Left lung (tissue), 14 donors: ENCODE measurements at places on chromosomes 6 and 20. TPM values are rescaled to one million over a fixed set of nuclear protein-coding genes. Genes with fewer than 3 reads are reported as not detected.

GRCh38 chr6:12791371-12791770 is 74.8 kb downstream of the PHACTR1 start:
- no peak for DNase-seq

- no peak for DNase-seq
Measured at GRCh38 chr6:75266716-75267291, 17.8 kb downstream of the TMEM30A start.

DNA sequence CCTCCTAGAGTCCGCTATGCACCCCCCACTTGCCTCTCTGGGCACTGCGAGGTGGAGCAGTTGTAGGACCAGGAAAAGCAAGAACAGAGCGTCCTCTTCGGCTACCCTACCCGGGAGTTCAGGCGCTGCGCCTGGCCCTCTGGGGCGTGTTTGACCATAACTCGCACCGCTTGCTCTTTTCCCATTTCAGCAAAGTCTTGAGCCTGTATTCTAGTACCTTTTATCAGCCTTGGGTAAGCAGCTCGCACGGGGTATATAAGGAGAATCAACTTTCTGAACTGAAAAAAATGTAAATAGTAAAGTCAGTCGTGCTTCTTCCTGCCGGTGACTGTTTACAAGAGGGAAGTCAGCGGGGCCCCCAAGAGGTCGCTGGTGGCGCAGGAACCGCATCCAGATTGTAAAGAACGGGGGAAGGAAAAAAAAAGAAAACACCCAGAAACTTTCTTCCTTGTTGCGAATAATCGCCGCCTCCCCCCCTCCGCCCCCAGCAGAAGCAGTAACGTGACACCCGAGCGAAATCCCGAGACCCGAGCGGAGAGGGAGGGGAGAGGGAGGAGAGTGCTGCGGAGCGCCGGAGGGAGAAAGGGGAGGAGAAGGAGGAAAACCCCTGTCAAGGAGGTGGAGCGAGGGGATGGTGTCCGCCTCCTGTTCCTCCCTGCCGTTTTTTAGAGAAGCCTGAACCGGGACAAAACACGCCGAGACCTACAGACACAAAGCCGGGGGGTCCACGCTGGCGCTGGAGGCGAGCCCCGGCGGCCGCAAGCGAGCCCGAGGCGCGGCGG is at the start of gene UST:
UST (plus strand) TSS at position 668 of the 782 bp plus-strand sequence. CDS start 401 bp downstream, outside the sequence.
- DNase-seq, result peak; percentile 91

DNA sequence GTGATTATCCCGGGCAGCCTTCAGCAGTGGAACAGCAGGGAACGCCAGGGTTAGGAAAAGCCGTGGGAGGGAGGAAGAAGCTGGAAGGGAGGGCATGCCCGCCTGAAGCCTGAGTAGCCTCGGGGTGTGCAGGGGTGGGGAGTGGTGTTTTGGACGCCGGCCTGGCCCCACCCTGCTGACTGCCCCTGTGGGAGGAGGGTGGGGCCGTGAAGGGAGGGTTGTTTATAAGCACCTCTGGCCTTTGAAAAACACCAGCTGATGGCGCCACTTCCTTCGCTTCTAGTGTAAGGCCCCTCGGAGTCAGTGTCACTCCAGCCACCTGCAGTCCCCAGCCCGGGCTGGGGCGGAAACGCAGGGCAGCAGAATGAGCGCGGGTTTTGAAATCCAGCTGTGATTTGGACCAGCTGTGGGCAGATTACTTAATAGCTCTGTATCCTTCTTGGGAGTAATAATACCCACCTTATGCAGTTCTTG is 52.8 kb upstream of the BMP6 start:
- no peak for DNase-seq

DNA sequence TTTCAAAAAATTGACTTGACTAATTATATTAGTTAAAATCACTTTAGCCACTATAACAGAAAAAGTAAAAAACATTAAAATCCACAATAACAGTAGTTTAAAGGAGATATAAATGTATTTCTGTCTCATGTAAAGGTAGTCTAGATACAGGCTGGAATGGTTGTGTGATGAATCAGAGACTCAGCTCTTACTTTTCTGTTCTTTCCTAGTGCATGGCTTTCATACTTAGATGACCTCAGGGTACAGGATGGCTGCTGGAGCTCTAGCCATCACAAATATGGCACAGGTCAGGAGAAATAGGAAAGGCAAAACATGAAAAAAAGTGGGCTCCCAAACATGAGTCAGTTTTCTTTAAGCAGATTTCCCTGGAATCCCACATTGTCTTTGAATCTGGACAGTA is 157.7 kb upstream of the FLRT3 start:
- DNase-seq, result no peak

DNA sequence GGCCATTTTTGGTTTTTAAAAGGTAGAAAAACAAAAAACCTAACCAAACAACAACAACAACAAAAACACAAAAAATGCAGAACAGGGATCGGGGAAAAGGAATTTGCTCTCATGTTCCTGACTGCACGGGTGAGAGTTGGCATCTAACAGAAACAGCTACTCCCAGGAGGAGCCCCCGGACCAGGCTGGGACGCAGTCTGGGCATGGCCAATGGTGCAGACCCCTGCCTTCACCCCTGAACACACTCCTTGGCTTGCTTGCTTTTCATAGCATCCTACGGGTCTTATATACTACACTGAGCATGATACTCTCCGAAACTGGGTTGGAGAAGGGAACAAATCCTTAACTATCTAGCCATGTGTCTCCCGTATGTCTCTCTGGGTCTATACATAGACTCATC is 587 bp upstream of the MAS1 start:
- DNase-seq, result no peak

- DNase-seq, result no peak
Measured at GRCh38 chr20:45840700-45841198, 7.2 kb downstream of the SNX21 start.

DNA sequence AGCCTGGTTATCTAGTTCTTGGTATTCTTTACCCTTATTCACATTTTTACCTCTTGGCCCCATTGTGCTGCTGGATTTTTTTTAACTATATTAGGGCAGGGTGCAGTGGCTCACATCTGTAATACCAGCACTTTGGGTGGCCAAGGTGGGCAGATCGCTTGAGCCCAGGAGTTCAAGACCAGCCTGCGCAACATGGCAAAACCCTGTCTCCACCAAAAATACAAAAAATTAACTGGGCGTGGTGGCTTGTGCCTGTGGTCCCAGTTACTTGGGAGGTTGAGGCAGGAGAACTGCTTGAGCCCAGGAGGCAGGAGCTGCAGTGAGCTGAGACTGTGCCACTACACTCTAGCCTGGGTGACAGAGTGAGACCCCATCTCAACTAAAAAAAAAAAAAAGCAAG is 12.2 kb upstream of the TAF8 start:
- DNase-seq, result no peak

- no peak for DNase-seq
Measured at GRCh38 chr6:79635232-79635543, 4.1 kb downstream of the SH3BGRL2 start.

DNA sequence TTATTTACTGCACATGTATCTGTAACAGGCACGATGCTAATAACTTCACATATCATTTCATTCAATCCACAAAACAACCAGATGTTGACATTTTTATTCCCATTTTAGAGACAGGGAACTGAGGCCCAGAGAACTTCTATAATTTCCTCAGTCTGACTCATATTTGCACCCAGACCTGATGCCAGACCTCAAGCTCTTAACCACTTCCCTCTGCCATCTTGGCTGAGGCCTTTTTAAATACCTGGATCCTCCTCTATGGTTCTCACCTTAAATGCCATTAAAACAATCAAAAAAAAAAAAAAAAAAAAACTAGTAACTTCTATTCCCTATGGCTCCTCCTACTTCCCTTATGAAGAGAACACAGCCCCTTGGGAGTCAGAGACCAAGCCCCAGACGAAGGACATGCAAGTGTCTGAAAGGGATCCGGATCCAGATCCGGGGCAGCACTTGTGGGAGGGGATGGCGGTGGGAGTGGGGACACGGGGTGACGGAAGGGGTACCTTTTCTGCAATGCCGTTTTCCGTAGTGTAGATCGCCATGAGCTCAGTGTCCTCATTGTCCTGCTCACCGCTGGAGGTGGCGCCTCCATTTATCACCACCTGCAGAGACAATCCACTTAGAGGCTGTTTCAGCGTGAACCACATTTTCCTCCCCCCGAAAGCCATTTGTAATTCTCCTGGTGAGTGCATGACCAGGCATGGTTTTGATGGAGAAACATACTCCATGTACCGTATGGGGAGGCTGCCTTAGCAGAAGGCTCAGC is 88.7 kb downstream of the SLC23A2 start:
- DNase-seq, result no peak

- DNase-seq, result peak; percentile 35
Measured at GRCh38 chr20:19628570-19629134, 129.4 kb upstream of the RIN2 start.

ULBP2 gene
- polyA plus RNA-seq, result 2.3 TPM

TAB2 gene
- polyA plus RNA-seq, result 85.8 TPM

MCCD1 gene
- 0.23 TPM for polyA plus RNA-seq
